WTC11 (cell line): ENCODE measurements at places on chromosomes 16 and 17.

DNA sequence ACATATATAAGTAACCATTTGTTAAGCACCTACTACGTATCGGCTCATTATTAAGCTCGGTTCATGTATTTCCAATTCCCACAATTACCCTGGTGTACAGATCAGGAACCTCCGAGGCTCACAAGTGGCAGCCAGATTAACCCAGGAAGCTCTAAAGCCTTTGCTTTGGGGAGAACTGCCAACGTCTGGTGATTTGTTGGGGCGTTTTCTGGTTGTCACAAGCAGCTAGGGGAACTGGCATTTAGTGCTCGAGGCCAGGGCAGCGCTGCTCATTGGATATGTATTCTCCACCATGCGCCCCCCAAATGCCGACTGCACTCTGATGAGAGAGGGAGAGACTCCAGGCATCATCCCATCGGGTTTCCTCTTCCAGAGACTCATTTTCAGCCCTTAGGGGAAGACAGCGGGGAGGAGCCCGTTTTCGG is 541 bp downstream of the ZNF18 start:
- no peak for DNase-seq

DNA sequence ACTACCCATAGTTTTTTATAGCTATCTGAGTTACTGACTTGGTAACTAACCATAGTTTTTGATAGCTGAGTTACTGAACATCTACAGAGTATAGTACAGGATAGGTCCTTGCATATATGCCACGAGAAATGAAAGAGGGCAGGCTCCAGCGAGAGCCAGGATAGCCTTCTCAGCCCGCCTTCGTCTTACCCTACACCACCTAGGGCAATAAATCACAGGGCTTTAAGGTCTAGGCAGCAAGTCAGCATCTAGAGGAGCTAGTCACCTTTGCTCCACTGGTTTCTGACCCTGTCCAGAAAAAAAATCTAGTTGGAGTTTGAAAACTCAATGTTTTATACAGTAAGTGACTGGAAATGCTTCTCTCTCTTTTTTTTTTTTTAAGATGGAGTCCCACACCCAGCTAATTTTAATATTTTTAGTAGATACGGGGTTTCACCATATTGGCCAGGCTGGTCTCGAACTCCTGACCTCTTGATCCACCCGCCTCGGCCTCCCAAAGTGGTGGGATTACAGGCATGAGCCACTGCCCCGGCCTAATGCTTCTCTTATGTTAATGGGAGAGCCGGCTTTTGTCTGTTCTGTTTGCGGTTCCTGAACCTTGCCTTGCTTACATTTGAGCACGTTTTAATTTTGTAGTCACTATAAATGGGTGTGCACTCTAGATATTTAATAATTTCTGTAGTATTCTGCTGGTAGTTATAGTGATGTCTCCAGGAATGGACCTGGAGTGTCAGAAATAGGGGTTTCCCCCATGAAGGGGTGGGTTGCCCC is 2.8 kb downstream of the BFAR start:
- DNase-seq: no peak

DNA sequence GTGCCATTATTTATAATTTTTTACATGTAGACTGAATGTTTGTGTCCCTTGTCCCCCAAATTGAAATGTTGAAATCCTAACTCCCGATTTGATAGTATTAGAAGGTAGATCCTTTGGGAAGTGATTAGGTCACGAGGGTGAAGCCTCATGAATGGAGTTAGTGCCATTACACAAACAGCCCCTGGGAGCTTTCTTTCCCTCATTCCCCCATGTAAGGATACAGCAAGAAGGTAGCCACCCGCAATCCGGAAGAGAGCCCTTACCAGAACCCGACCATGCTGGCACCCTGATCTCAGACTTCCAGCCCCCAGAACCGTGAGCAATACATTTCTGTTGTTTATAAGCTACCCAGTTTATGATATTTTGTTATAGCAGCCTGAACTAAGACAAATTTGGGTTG is 143.2 kb downstream of the NPIPB5 start:
- DNase-seq: no peak

DNA sequence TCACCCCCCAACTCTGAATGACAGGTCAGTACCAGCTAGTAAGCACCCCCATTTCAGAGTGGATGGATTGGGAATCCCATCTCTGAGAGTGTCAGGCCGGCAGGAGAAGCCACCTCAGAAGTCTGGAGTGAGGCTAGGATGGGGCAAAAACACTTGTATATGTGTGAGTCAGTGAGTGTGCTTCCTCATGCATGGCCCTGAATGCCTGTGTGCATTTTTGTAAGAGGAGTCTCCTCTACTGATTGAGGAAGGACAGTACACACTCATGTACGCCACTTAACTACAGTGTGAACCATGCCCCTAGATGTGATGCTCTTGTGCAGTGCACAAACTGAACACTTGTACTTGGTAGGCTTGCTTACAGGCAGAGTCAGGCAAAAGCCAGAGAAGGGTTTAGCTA is 22.3 kb upstream of the NAGS start:
- DNase-seq: no peak

- DNase-seq: peak; percentile 53
Observed at GRCh38 chr17:38922538-38923297, 2.7 kb upstream of the LASP1NB start.

DNA sequence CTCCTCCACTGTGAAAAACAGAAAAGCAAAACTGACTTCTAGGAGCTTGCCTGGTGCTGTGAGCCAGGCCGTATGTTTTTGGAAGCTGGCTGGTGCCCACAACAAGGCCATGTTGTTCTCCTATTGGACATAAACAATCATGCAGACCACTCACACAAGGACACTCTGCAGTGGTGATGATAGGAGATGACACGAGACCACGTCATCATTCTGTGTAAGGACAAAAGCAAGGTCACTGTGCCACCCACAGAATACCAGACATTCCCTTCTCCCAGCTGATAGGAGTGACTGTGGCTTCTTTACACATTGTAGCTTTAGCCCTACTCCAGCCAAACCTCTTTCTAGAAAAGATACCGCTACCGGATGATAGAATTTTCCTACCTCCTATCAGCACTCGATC is 47.7 kb upstream of the LCMT1 start:
- no peak for DNase-seq

- DNase-seq: peak; percentile 81
Observed at GRCh38 chr17:7703584-7704479, 1.2 kb upstream of the EFNB3 start.

GRCh38 chr17:33120103-33120502 is 128.5 kb downstream of the SPACA3 start:
- no peak for DNase-seq

DNA sequence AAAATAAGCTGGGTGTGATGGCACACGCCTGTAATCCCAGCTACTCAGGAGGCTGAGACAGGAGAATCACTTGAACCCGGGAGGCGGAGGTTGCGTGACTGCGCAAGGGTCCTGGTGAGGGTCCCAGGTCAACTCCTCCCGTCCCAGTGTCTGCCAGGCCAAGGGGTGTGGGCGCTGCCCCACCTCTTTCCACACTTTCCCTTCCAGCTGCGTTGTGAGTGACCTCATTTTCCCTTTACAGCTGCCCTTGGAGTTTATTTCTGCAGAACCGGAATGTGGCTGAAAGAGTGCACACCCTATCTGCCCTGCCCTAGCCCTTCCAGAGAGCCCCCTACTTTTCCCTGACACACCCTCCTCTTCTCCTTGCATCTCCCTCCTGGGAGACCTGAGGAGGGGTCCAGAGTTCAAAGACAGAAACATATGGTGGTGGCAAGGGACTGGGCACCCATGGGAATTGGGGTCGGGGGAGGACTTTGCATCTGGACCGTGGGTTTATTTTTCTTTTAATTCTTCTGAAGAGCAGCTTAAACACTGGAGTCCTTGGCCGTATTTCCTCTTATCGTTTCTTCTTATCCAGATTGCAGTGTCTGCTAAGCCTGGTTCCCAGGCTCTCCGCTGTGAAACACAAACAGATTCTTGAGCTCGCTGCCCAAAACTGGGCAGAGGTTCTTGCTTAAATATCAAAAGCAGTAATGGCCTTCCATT is 20.9 kb downstream of the MRC2 start:
- peak; percentile 1 for DNase-seq

DNA sequence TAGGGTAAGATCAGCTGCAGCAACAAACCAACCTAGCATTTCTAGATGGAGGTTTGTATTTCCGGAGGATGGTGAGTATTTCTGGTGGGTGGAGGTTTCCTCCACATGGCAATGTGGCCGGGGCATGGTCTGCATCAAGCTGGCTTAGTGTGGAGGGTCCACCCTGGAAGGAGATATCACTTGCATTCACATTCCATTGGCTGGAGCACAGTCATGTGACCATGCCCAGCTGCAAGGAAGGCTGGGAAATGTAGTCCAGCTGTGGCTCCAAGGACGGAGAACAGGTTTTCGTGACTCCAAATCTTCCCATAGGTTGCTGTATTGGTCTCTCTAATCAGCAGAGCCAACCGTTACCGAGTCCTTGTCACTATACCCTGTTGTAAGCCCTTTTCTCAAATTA is 68.7 kb downstream of the RAI1 start:
- peak; percentile 86 for DNase-seq

DNA sequence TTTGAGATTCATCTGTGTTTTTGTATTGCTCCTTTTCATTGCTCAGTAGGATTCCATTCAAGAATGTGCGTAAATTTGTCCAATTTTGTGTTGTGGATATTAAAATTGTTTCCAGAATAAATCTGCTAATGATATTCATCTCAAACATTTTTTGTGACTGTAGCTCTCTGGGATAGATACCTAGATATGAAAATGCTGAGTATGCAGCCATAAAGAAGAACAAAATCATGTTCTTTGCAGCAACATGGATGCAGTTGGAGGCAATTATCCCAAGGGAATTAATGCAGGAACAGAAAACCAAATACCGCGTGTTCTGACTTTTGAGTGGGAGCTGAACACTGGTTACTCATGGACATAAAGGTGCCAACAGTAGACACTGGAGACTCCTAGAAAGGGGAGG is 40.2 kb upstream of the ATF7IP2 start:
- DNase-seq: no peak

DNA sequence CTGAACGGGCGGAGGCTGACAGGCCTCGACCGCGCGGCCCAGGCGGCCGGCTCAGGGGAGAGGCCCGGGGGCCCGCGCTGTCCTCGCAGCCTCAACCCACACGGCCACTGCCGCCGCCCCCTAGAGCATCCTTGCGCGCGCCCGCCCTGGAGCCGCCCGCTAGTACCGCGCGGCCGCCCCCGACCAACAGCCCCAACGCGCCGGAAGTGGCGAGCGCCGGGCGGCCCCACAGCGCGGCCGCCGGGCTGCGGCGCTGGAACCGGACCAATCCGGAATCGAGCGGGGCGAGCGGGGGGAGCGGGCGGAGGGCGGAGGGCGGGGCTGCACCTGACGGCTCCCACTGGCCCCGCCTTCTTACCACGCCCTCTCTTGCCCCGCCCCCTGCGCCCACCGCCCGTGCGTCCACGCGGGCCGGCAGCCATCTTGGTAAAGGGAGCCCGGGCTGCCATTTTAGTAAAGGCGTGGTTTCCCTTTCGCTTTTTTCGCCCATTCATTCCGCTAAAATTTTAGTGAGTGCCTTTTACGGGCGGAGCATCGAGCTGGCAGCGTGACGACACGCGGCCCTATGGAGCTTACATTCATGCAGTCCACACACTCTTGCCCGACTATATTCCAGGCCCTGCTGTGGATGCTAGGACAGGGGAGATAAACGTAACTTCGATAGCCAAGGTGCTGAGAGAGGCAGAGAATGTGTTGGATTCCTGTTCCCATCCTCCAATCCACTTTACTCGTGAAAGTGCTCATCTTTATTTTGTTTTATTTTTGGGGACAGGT is at the start of gene XPO6:
XPO6 (minus strand) TSS at position 208 of the 774 bp plus-strand sequence. CDS start 597 bp downstream, outside the sequence.
- DNase-seq: peak; percentile 96

DNA sequence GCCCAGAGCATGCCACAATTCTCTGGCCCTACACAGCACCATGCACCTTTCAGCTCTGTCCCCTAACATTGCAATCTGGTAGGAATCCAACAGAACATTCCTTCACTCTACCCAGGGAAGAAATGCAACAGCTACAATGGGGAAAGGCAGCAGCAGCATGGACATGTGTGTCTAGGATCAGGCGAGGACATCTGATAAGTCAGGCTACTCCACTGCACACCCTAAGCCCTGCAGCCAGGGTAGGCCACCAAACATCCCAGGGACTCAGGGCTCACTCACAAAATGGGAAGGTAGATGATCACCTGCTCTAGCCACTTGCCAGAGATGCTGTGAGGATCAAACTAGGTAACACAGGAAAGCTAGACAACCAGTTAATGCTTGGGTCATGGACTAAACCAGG is 5.1 kb downstream of the RANBP10 start:
- no peak for DNase-seq

- DNase-seq: no peak
Observed at GRCh38 chr16:85612191-85612800, 826 bp upstream of the GSE1 start.

GRCh38 chr16:3389663-3390338 is 11.0 kb downstream of the ZSCAN32 start:
- no peak for DNase-seq

- no peak for DNase-seq
Observed at GRCh38 chr17:67511012-67511411, 133.9 kb downstream of the PITPNC1 start.

GRCh38 chr17:57889892-57890856 is 40.3 kb upstream of the MRPS23 start:
- no peak for DNase-seq

DNA sequence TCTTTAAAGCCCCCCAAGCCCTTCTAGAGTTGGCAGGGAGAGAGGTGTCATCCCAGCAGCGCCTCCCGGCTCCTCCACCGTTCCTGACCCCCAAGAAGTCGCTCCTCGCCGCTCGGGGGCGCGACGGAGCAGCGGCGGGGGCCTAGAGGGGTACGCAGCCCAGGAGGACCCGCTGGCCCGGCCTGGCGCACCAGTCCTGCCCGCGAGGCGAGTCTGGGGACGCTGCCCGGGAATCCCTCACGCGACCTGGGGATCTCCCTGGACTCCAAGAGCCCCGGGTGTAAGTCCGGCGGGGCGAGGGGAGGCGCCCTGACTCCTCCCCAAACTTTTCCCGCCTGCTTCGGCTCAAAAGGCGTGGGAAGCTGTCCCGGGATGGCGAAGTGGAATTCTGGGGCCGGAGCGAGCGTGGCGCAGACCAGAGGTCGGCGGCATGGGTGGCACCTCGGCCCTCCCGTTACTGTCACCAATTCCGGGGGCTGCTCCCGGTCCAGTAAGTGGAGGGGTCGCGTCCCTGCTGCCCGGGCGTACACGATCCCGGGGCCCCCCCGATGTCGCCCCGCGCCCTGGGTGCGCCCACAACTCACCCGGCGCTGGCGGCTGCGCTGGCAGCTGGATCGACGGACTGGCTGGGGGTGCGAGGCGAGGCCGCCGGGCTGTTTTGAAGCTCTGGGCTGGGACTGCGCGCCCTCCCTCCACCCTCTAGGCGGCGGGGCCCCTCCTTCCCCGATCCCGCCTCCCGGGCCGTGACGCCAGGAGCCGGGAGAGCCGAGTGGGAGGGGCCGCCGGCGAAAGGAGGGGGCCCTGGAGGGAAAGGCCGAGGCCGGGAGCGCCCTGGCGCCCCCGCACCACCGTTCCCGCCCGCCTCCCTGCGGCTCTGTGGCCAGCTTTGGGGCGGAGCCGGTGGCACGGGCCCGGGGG is at the start of gene EMP2:
EMP2 (minus strand) TSS at position 634 of the 918 bp plus-strand sequence. CDS start 32,981 bp downstream, outside the sequence.
- DNase-seq: peak; percentile 80

DNA sequence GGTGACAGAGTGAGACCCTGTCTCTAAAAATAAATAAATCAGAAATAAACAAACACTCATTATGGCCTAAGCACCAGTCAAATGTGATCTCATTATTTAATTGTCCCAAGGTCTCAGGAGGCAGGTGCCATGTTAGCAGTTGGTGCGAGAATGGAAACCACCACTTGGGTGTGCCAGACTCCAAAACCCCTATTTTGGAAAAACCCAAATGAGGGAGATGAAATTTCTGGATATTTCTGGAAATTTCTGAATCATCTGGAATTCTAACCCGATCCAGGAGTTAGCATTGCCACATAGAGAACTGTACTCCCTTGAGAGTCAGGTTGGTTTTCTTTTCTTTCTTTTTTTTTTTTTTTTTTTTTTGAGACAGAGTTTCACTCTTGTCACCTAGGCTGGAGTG is 264.0 kb downstream of the XYLT1 start:
- DNase-seq: no peak

GRCh38 chr16:57314161-57314785 is 29.8 kb upstream of the PLLP start:
- DNase-seq: no peak
